ENCODE measurements at places on chromosomes 4 and X.

DNA sequence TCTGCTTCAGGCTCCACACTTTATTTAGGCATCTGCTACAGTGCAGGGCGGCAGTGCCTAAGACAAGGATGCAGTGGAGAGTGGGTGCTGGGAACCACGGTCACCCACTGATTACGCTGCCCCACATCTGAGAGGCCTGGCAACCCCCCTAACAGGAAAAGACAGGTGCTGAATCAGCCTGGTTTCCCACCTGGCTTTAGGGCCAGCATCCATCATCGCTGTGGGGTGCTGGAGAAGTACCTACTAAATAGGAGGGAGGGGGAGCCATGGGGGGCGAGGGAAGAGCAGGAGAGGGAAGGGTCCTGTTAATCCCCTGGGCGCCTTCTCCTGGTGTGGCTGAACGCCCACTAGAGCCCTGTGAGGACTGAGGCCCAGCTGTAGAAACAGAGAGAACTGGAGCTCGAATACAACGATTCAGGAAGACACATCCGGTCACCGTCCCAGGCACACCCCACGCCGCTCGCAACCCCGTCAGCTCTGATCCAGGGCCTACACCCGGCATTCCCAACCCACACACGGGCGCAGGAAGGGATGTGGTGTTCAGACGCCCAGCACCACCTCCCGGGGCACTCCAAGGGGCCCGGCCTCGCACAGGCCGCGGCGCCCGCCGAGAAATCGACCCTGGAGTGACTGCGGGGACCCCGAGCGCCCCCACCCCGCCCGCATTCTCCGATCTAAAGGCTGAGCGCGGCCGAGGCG is 554 bp downstream of the DCTD start:
- DNase-seq: peak; percentile 47

DNA sequence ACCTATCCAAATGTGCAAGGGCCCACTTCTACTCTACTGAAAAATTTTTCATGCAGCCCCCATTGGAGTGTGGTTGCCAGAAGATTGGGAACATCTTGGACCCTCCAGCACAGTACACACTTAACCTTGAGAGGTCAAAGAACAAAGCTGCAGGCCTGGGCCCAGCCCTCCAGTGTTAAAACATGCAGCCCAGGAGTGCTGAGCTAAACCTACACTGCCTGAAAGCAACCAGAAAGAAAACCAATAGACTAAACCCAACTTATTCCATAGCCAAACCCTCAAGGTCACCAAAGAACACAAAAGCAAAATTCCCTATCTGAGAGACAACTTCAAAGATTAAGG is 47.9 kb downstream of the TECRL start:
- DNase-seq: no peak

DNA sequence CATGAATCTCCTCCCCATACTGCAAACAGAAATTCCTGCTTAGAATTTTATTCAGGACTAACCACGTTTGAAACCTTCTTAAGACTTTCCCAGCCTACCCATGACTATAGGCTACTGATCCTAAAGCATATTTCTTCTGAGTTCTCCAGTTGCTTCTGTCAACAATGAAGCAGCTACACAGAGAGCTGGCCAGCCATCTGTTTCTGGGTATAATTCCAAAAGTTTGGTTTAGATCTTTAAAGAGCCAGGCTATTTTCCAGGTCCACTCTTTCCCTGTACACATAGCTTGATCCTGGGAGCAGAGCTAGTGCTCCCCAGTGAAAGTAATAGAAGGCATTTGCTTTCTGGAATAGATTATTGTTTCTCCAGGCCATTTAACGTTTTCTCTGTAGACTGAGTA is 4.0 kb upstream of the ITM2A start:
- DNase-seq: no peak

GRCh38 chr4:56907489-56908205 is at the start of gene REST:
TSS of gene REST (plus strand) at chr4:56907900. CDS start at chr4:56910639, 2,739 bp downstream.
- DNase-seq: peak; percentile 38

- no peak for DNase-seq
Measured at GRCh38 chr4:80615099-80615498, 279.6 kb downstream of the CFAP299 start.

DNA sequence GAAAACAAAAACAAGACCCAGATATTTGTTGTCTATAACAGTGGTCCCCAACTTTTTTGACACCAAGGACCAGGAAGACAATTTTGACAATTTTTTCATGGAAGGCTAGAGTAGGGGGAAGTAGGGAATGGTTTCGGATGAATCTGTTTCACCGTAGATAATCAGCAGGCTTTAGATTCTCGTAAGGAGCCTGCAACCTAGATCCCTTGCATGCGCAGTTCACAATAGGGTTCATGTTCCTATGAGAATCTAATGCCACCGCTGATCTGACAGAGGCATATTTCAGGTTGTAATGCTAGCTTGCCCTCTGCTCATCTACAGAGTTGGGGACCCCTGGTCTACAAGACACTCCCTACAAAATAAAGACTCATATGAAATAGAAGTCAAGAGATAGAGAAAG is 229.8 kb downstream of the NDST4 start:
- DNase-seq: no peak

DNA sequence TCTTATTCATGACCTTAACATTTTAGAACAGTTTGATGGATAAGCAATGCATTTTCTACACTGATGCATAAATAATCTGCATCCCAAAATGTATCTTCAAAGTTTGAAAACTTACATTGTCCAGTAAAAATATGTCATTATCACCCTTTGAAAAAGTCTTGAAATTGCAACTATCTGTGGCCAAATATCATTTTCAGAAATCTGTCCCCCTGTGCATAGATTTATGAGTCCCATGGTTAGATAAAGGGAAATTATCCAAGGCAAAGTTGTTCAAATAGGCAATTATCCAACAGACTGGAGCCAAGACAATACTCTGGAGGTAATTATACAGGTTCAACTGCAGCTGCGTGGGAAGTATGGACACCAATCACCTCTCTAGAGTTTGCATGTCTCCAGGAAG is 182.5 kb upstream of the INTU start:
- no peak for DNase-seq

DNA sequence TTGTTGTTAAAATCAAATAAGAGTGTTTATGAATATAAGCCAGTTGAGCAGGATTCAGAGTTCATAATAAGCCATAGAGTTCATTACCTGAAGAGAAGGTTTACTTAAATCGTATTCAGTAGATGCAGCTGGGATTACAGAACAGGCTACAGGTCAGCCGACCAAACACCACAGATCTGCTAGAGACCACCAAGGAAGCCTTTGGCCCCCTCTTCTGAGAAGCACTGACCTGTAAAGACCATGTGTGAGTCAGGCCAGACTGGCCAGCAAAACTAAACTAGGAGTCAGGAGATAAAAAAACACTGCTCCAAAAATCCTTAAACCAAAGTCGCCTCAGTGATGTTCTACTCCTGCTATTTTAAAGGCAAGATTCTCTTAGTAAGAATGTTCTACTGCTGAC is 1125.5 kb downstream of the FAT4 start:
- no peak for DNase-seq

- DNase-seq: no peak
Measured at GRCh38 chr4:24321131-24321530, 263.2 kb downstream of the DHX15 start.

DNA sequence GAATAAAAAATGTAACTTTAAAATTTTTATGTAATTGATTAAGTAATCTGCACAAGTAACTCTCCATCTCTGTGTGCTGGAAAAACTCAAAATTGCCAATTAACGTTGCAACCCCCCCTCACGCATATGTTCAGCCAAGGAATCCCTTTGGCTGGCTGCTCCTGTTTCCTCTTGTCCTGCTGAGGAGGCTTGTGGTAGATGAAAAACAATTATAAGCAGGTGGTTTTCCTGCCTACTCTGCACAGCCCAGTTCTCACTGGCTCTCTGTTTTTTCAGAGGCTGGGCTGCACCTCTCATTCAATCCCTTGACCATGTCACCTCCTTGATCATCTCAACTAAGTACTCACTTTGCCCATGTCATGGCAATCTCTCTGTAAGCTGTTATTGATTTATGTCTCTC is 1068.4 kb downstream of the ARAP2 start:
- DNase-seq: no peak

GRCh38 chrX:44447214-44447613 is 95.4 kb downstream of the FUNDC1 start:
- no peak for DNase-seq

DNA sequence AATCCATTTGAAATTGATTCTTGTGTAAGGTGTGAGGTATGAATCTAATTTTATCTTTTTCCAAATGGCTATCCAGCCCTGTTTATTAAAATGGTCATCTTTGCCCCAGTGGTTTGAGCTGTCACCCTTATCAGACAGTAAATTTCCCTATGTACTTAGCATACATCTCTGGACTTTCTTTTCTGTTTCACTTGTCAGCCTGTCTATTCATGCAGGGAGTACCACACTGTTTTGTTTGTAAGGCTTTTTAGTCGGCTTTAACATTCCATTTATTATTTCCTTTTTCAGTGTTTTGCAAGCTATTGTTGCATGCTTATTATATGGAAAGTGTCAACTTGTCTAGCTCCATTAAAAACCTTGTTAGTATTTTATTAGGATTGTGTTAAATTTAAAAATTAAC is 155.8 kb downstream of the STAG2 start:
- no peak for DNase-seq

DNA sequence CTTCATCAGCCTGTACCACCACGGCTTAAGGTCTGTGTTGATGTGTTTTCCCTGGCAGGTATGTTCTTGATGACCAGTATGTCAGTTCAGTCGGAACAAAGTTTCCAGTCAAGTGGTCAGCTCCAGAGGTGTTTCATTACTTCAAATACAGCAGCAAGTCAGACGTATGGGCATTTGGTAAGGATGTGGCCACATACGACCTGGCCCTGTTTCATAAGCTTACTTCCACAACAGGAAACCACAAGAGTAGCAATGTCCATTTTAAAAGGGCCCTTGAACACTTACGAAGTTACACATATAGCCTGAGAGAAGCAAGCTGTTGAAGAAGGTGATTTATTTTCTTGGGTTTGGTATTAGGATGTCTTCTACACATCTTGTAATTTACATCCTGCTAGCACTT is 46.1 kb downstream of the BMX start:
- no peak for DNase-seq

DNA sequence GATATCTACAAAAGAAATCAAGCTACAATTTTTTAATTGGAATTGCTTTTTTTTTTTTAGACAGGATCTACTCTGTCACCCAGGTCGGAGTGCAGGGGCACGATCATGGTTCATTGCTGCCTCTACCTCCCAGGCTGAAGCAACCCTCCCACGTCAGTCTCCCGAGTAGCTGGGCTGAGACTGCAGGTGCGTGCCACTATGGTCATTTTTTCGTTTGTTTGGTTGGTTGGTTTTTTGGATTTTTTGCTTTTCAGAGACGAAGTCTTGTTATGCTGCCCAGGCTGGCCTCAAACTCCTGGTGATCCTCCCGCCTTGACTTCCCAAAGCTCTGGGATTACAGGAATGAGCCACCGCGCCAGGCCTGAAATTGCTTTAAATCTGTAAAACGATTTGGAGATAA is 15.6 kb downstream of the RGN start:
- no peak for DNase-seq

DNA sequence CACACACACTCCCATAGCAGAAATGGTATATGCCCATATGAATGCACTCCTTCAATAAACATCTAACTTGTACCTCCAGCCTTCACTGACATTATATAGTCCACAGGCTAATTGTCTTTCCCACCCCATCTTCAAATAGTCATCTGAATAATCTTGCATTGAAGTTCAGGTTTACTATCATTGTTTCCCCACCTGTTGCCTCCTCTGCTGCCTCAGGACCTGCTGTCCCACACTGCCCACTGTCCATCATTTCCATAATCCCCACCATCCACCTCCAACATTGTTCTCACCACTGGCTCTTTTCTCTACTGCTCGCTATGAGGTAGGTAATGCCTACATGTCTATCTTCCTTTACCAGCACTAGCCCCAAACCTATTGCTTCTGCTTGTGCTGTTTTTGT is 66.1 kb downstream of the TBC1D9 start:
- DNase-seq: no peak

GRCh38 chrX:110965409-110966090 is 130.4 kb upstream of the PAK3 start:
- DNase-seq: no peak

DNA sequence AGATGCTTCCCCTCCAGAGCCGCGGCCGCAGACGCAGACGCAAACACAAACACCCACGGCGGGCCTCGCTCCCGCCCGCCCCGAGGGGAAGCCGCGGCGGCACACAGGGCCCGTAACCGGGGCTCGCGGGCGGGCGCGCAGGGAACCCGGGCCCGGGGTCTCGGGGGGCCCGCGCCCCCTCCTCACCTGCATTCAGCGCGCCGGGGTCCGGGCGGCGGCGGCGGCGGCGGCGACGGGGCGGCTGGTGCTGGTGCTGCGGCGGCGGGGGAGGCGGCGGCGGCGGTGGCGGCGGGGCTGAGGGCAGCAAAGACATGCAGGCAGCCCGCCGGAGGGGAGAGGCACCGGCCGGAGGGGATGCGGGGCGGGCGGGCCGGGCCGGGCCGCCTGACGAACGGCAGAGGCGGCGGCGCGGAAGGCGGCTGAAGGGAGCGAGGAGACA is 255 bp upstream of the CNOT6L start:
- no peak for DNase-seq

GRCh38 chr4:182019148-182019652 is 224.0 kb upstream of the TENM3 start:
- DNase-seq: no peak

DNA sequence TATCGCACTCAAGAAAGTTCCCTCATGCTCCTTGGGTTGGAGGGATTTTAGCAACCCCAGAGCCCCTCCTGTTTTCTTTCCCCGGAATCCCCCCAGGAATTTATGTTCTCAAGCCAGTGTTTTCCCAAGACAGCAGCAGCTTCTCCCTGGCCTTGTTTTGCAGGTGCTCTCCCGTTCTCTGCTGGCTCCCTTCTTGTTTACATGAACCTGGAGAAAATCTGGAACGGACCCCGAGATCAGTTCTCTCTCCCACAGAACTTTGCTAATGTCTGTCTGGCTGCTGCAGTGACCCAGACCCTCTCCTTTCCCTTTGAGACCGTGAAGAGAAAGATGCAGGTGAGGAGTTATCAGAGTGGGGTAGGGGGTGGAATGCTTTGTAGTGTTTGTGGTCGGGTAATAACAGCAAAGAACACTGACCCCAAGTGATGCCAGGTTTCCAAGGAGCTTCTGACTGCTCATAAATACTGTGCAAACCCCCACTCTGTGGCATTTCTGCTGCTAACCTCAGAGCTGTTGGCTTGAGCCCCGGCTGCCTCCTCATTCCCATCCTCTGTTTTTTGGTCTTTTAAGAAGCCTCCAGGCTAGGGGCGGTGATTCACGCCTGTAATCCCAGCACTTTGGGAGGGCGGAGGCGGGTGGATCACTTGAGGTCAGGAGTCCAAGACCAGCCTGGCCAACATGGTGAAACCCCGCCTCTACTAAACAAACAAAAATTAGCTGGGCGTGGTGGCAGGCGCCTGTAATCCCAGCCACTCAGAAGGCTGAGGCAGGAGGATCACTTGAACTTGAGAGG is 11.1 kb downstream of the SLC25A43 start:
- no peak for DNase-seq

DNA sequence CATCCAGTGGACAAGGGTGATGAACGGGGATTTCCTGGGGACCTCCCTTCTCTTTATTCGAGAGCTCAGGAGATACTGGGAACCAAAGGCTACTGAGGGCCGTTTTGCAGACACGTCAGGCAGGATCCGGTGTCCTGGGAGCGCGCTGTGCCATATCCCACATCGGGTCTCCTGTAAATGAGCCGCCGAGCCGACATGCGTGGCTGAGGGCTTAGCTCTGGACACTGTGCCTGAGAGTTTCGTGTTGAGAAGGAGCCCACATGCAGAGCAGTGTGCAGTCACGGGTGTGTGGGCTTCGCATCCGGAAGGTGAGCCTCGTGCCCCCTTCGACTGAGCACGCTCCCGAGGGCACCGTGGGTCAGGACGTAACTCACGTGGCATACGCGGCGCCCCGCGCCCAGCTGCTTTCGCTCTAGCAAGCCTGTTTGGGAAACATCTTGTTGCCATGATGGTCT is 28.5 kb upstream of the HGFAC start:
- DNase-seq: no peak

Measured in nucleus accumbens (tissue), 56 donors.